ENCODE measurements at places on chromosomes 2 and 18. TPM values are rescaled to one million over a fixed set of nuclear protein-coding genes. Genes with fewer than 3 reads are reported as not detected.

The TEKT4 gene
- 0.39 TPM for total RNA-seq

The PXDN gene
- total RNA-seq: 2.5 TPM

The IL1R2 gene
- 1.4 TPM for total RNA-seq

The ACTR3 gene
- 691 TPM for total RNA-seq

The GRB14 gene
- not detected for total RNA-seq

The UGT1A3 gene
- total RNA-seq: not detected

Measured in T-helper 1 cell treated with Interleukin-12 subunit alpha and Interleukin-12 subunit beta and Interleukin-4 antibody, amounts not matched to agents 30 ng/mL and 1 ng/mL, for 36 hours (primary cell).